ENCODE measurements at places on chromosomes 1 and 21. TPM values are rescaled to one million over a fixed set of nuclear protein-coding genes. Genes with fewer than 3 reads are reported as not detected.

Gene TSPEAR
- total RNA-seq: not detected

Gene OR2L3
- total RNA-seq: not detected

Gene RHCE
- total RNA-seq: 0.11 TPM

Gene LRRC71
- 0.21 TPM for total RNA-seq

Gene AZIN2
- total RNA-seq: 0.99 TPM

Gene MPZ
- 0.37 TPM for total RNA-seq

Gene SPATA17
- total RNA-seq: 2.8 TPM

Gene KRTAP6-2
- not detected for total RNA-seq

Gene TMEM52
- total RNA-seq: 1.0 TPM

Gene AMIGO1
- total RNA-seq: 1.1 TPM

Gene CRYAA
- total RNA-seq: not detected

Gene RHBDL2
- 2.6 TPM for total RNA-seq

Gene FGGY
- total RNA-seq: 3.6 TPM

Gene TMEM240
- 0.45 TPM for total RNA-seq

Gene INSRR
- not detected for total RNA-seq

Gene PPIAL4G
- not detected for total RNA-seq

Gene PGLYRP3
- not detected for total RNA-seq

Gene SLC5A9
- not detected for total RNA-seq

Gene NPHS2
- total RNA-seq: not detected

Gene GPR157
- 6.1 TPM for total RNA-seq

Gene IFI44
- 1.6 TPM for total RNA-seq

Gene C1orf87
- not detected for total RNA-seq

Gene SLC16A4
- total RNA-seq: 40.0 TPM

Gene NMNAT2
- total RNA-seq: 0.42 TPM

Gene FAM131C
- 18.6 TPM for total RNA-seq

Gene CYYR1
- not detected for total RNA-seq

Gene FMO2
- total RNA-seq: not detected

Gene HAO2
- not detected for total RNA-seq

Gene IL19
- not detected for total RNA-seq

Gene LSS
- 13.7 TPM for total RNA-seq

Gene NOS1AP
- total RNA-seq: 0.51 TPM

Gene HORMAD1
- 5.7 TPM for total RNA-seq

Measured in A549 treated with CORT108297 at 1 μM for 4 hours (cell line).